Neural progenitor cell (in vitro differentiated cells): ENCODE measurements at places on chromosomes 3 and 15. TPM values are rescaled to one million over a fixed set of nuclear protein-coding genes. Genes with fewer than 3 reads are reported as not detected.

NR2E3 gene
- total RNA-seq = 0.28 TPM in 1 of 2 replicates, not detected in the other

GRCh38 chr3:129688271-129688895 is 81.9 kb upstream of the PLXND1 start:
- H3K4me1 ChIP-seq = peaks cover 66% of the 10 kb centered on the region
- H3K36me3 ChIP-seq = no peaks in the 10 kb centered on the region
- H3K27ac ChIP-seq = peak overlapping the region; percentile 92
- peak; percentile 96 for DNase-seq
- H3K27me3 ChIP-seq = no peaks in the 10 kb centered on the region
- peak overlapping the region; percentile 51 for H3K4me3 ChIP-seq

DNA sequence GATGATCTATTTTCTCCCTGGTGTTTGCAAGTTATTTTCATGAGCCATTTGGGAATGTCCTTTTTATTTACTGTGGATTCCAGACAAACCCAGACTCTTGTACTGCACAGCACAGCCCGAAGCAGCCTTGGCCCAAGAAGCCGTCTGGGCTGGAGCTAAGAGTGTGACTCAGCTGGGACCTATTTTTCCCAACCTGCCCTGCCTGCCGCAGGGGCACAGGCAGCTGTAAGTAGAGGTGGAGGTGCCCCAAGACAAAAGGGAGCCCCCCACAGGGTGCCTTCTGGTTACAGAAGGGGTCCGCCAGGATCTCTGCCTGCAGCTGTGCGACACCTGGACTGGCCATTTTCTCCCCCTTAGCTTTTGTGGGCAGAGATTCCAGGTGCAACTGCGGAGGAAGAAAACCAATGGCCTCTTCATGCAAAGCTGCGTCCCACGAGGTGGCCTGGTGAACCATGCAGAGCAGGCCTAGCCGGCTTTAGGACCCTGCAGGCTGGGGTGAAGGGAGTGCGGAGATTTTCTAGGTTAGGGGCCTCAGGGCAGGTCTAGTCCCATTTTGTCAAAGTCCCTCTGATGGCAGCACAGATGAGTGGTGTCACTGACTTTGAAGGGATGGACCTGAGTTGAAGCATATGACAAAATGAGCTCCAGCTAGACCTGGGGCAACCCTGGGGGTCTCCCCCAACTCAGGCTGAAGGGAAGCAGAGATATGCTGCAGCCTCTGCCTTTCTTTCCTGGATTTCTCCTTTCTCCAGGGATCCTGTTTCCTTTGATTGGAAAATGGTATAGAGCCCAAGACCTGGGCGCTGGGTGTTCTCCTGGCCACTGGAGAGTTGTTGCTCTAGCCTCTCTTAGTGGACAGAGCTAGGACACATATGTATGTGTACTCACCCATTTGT is 131.2 kb downstream of the KLF13 start:
- no peak overlapping the region for H3K27ac ChIP-seq
- H3K4me3 ChIP-seq = no peak overlapping the region
- H3K27me3 ChIP-seq = no peaks in the 10 kb centered on the region
- H3K36me3 ChIP-seq = no peaks in the 10 kb centered on the region
- H3K4me1 ChIP-seq = peaks cover 9% of the 10 kb centered on the region

DNA sequence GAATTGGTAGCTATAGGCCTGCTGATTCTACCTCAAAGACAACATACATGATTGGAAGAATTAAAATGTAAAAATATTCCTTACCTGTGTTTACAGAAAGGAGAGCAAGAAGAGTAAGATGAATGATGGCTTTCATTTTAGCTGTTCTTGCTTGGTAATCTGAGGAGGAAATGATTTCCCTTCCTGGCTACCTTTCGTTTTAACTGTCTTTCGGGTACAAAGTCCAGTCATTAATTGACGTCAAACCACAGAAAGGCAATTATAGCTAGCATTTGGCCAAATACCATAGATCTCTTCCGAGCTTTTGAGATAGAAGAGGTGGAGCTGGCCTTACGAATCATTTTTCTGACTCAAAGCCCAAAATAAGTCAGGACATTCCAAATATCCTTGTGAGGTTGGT is at the start of gene MUC13:
MUC13 (minus strand) TSS at position 175 of the 400 bp plus-strand sequence; CDS start at position 136, 39 bp downstream.
- no peak for DNase-seq
- no peak within 1 kb of the TSS for H3K27ac ChIP-seq
- no peak within 1 kb of the TSS for H3K4me3 ChIP-seq
- H3K36me3 ChIP-seq = no peaks in the 10 kb centered on the region
- H3K27me3 ChIP-seq = no peaks in the 10 kb centered on the region
- H3K4me1 ChIP-seq = peaks cover 7% of the 10 kb centered on the region

- H3K36me3 ChIP-seq = no peaks in the 10 kb centered on the region
- no peak for DNase-seq
- no peak overlapping the region for H3K27ac ChIP-seq
- peaks cover 12% of the 10 kb centered on the region for H3K4me1 ChIP-seq
- no peak overlapping the region for H3K4me3 ChIP-seq
These were observed 17.5 kb downstream of the ANKRD63 start for GRCh38 chr15:40265355-40265754.

DNA sequence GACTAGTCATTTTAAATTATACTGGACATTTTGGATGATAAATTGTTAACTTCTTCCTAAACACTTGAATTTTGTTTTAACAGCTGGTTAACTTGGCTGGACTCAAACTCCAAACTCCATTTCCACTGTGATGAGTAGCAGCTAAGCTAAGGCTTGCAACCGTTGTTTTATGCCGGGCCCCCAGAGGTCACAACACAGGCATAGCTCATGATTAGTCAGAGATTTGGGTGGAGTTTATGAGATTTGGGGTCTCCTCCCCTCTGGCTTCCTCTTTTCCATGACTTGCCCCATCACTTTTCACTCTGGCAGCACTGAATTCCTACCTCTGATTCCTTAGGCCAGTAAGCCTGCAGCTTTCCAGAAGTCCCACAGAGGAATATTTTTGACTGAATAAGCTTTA is 12.8 kb downstream of the THAP10 start:
- no peaks in the 10 kb centered on the region for H3K4me1 ChIP-seq
- H3K36me3 ChIP-seq = no peaks in the 10 kb centered on the region
- no peaks in the 10 kb centered on the region for H3K27me3 ChIP-seq
- no peak for DNase-seq
- H3K4me3 ChIP-seq = no peak overlapping the region

GRCh38 chr3:195337747-195338146 is 66.8 kb upstream of the XXYLT1 start:
- H3K4me1 ChIP-seq = no peaks in the 10 kb centered on the region
- no peaks in the 10 kb centered on the region for H3K27me3 ChIP-seq
- no peak for DNase-seq
- H3K27ac ChIP-seq = no peak overlapping the region
- H3K4me3 ChIP-seq = no peak overlapping the region

CSPG4 gene
- total RNA-seq = 0.07 and 0.37 TPM in 2 replicates

- DNase-seq = no peak
- H3K4me3 ChIP-seq = no peak overlapping the region
These were observed 589.3 kb downstream of the UNC13C start for GRCh38 chr15:54567408-54568035.

ANKUB1 gene
- total RNA-seq = not detected in 2 replicates

SOX14 gene
- total RNA-seq = not detected in 2 replicates

ZNF660 gene
- total RNA-seq = 14.7 and 26.7 TPM in 2 replicates

DNA sequence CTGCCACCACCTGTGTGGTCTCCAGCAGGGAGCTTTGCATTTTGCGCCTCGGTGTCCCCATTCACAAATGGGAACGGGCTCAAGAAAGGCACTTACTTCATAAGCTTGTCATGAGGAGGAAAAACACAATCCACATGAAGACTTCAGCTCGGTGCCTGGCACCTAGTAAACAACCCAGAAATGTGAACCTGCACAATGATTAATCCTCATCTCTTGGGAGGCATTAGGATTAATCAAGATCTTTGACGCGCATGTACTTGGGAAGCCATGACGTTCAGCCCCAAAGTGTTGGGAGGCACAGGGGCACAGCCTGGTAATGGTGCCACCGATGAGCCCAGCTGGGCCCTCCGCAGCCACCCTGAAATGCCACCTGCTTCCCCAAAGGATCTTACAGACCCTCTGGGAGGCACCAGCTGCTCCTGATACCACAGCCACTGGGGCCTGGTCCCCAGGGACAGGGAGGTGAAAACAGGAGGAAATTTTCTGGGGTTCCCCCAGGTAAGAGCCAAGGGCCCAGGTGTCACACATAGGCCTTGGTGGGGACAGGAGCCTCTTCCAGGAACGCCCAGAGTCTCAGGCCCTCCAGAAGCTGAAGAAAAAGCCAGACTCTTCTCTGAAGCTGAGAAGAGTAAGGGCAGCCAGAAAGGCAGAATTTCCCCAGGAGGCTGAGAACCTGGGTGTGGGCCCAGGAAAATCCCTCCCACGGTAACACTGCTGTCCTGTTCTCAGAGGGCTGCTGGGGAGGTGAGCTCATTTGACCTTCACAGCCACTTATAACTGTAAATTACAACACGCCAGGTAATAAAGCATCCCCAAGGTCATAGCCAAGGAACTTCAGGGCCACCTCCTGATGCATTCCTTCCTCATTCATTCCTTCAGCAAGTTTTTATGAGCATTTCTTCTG is 507.5 kb downstream of the SHQ1 start:
- peaks cover 15% of the 10 kb centered on the region for H3K27me3 ChIP-seq
- DNase-seq = no peak
- H3K27ac ChIP-seq = no peak overlapping the region

DNA sequence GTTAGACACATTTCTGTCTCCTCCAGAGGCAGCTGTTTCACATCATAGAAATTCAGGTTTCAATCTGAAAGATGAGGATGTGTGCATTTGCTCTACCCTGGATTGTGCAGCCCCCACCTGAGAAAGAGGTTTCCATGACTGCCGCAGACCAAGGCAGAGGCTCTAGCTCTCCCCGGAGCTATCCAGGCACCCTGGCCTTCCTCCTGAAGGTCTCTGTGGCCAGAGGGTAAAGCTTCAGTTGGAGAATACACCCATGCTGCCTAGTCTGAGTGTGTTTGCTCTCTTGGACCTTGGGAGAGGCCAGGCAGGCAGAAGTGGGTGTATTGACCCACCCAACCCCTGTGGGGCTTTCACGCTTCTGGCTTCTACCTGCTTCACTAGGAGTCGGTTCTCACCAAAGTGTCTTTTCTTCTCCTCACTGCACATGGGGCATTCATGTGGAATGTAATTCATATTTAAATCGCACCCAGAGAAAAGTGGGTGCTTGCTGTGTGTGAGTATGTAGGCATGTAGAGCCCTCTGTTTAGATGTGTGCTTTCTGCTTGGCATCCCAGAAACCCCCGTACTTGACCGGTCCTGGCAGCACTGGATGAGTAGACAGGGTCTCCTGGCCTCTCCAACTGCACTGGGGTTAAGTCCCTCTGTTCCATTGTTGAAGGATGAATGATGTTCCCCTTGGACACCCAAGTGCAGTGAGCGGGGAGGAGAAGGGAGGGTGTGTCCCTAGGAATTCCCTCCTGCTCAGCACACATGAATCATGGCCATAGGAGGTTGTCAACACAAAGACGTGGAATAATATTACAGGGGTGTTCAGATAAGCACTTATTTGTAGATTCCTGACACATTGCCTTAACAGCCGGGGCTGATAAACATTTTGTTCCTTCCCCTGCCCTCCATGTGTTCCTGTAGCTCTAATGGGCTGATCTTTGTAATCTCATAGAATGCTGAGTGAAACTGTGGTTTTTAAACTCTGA is 20.3 kb upstream of the RAB6B start:
- no peak overlapping the region for H3K27ac ChIP-seq
- DNase-seq = no peak
- no peaks in the 10 kb centered on the region for H3K27me3 ChIP-seq
- no peak overlapping the region for H3K4me3 ChIP-seq

ZNF501 gene
- total RNA-seq = 9.9 and 12.6 TPM in 2 replicates

- no peaks in the 10 kb centered on the region for H3K4me1 ChIP-seq
- no peak overlapping the region for H3K4me3 ChIP-seq
- H3K27ac ChIP-seq = no peak overlapping the region
These were observed 56.2 kb downstream of the EIF3J start for GRCh38 chr15:44593042-44593736.

SCN5A gene
- total RNA-seq = 3.9 and 4.6 TPM in 2 replicates

- H3K36me3 ChIP-seq = no peaks in the 10 kb centered on the region
- H3K27me3 ChIP-seq = no peaks in the 10 kb centered on the region
- H3K27ac ChIP-seq = no peak overlapping the region
These were observed 23.7 kb downstream of the RORA start for GRCh38 chr15:61205346-61205921.
